Lower lobe of right lung (tissue), 2 donors: ENCODE measurements at places on chromosomes 6 and 20. TPM values are rescaled to one million over a fixed set of nuclear protein-coding genes. Genes with fewer than 3 reads are reported as not detected.

Gene OR2H1
- total RNA-seq, result not detected

Gene EPHA7
- total RNA-seq, result 0.86 TPM

Gene ARHGAP40
- 0.83 TPM for total RNA-seq

Gene HLA-DMA
- total RNA-seq, result 283 TPM

Gene OOEP
- not detected for total RNA-seq

Gene SLC22A23
- total RNA-seq, result 27.8 TPM

Gene NKX2-4
- total RNA-seq, result not detected

GRCh38 chr6:1435806-1436205, 46.4 kb downstream of the FOXF2 start:
- no peak for DNase-seq

GRCh38 chr6:137949686-137950390, 82.8 kb downstream of the TNFAIP3 start:
- DNase-seq, result no peak

GRCh38 chr6:35894776-35895175, 26.1 kb downstream of the SRPK1 start:
- DNase-seq, result no peak

DNA sequence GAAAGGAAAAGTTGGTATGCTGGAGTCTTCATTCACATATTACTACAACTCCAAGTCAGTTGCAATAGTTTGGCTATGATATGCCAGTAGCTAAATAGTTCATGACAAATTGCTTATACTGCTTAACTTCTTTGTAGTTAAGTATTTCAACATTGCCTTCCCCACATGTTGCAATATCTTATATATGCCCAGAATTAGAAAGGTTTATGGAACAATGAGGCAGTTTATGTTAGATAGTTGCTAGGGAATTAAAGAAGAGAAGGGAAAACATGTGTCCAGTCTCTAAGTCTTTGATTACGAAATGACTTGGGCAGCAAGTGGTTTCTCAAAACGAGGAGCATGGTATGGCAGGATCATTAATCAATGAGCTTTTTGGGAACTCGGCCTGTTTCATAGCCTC, 145.8 kb downstream of the PLCB4 start:
- DNase-seq, result no peak

DNA sequence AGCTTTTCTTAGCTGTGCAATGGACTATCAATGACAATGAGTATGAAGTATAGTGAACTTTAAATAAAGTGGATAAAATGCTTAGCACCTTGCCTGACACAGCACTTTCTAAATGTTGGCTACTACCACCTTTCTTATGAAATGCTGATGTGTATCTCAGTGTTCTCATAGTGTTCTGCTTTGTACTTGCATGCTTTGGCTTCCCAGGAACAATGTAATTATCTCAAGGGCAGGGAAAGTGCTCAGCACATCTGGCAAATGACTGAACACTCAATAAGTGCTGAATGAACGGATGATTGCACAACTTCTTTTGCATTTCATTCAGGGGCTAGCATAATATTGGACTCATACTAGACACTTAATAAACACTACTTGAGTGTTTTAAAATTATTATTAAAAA, 28.2 kb upstream of the NOX3 start:
- DNase-seq, result no peak

- no peak for DNase-seq
Measured at GRCh38 chr6:32936239-32937152, 4.3 kb downstream of the HLA-DMB start.

GRCh38 chr6:14929291-14929690, 316.6 kb upstream of the JARID2 start:
- no peak for DNase-seq

DNA sequence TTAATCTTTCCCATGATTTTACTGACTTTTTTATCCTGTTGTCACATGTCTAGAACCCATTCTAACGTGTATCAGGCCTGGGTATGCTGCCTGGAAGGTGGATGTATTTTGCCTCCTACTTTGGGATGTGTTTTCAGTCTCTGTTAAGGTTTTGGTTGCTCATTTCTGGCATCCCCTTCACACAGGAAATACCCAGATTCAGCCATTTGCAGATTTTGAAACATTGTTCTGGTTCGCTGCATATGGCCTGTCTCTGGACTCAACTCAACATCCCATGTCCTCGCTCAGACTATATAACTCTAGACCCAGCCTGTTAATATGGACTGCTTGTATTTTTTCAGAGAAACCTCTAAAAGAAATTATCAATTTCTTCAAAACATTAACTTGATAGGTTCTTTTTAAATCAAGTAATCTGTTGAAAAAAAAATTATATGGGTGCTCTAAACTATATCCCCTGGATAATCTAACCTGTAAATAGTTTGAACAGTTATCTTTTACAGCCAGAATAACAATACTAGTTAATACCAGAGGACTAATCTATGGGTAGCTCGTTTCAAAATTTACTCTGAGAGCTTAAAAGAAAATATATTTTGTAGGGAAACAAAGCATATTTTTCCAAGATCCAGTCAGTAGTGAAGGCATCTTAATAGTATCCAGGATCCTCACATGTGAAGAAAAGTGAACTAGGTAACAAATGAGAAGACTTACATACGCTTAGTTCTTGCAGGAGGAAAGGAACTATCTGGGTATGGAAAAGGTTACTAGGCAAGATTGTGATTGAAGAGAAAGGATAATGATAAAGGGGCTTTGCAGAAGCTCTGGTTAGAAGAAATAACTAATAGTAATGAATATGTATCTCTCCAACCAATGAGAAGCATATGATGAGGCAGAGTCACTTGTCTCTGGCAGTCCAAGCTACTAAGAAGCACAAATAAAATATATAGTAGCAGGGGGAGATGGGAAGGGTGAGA, 23.4 kb upstream of the HLA-DQB1 start:
- DNase-seq, result no peak

- no peak for DNase-seq
Measured at GRCh38 chr20:8709627-8710026, 359.3 kb upstream of the PLCB4 start.

- DNase-seq, result no peak
Measured at GRCh38 chr6:6090861-6091607, 84.3 kb upstream of the NRN1 start.

DNA sequence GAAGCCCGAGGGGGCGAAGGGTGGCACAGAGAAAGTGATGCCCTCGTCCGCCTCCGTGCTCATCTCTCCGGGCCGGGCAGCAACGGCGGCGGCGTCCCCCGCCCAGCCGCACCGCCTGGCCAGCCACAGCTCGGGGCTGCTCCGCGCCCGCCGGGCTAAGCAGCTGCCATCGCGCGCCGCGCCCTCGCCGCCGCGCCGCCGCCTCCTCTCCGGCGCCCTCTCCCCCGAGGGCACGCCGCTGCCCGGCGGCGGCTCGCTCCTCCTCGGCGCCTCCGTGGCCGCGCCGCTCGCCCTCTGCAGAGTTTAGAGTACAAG, 225 bp downstream of the MAP3K5 start:
- DNase-seq, result no peak

GRCh38 chr6:13304580-13305260, 23.6 kb downstream of the TBC1D7 start:
- DNase-seq, result no peak
